ENCODE measurements at places on chromosomes 5 and 9.
A peak's percentile ranks its signal among the peaks of the same experiment; 100 is the strongest.

GRCh38 chr5:51678330-51678729 lies 295.1 kb downstream of the ISL1 start:
- H3K27ac ChIP-seq = no peak overlapping the region
- H3K36me3 ChIP-seq = no peaks in the 10 kb centered on the region
- H3K27me3 ChIP-seq = peaks cover 5% of the 10 kb centered on the region
- no peak for DNase-seq

DNA sequence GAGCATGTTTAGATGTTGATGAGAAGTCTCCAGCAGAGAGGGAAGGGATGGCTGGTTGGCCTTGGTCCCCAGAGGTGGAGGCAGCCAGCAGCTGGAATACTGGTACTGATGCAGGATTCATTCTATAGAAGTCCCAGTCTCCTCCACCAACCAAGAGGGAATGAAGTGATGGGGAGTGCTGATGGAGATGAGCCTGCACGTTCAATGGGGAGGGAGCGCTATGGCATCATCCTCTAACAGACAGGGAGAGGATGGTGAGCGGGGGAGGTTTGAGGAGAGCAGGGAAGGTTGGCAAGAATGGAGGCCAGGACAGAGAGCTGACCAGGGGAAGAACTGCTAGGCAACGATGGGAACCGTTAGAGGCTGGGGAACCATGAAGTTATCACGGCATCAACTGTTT lies 159.8 kb upstream of the MVB12B start:
- H3K36me3 ChIP-seq = peaks cover 2% of the 10 kb centered on the region
- H3K27me3 ChIP-seq = peaks cover 42% of the 10 kb centered on the region
- H3K4me1 ChIP-seq = no peaks in the 10 kb centered on the region
- DNase-seq = peak; percentile 46
- no peak overlapping the region for H3K4me3 ChIP-seq
- H3K27ac ChIP-seq = no peak overlapping the region

DNA sequence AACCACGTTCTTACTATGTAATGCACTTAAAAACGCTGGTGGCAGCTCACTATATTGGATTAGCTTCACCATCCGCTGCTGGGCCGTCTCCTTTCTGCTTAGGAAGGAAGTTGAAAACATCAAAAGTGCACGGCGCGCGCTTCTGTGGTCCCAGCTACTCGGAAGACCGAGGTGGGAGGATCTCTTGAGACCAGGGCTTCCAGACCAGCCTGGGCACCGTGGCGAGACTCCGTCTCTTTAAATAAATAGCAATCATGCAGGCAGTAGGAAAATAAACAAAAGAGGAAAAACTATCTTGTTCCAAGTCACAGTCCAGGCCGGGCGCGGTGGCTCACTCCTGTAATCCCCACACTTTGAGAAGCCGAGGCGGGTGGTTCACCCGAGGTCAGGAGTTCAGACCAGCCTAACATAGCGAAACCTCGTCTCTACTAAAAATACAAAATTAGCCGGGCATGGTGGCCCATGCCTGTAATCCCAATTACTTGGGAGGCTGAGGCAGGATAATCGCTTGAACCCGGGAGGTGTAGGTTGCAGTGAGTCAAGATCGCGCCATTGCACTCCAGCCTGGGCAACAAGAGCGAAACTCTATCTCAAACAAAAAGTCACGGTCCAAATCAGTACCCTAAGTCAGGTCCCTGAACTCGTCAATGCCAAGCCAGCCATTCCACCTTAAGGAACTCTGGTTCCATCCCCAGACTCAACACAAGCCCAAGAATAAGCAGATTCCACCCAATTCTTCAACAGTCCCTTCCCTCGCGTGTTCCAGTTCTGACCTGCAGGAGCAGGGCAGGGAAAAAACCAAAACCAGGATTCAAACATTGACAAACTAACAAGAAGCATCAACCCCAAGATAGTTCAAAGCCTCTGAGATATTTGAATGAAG lies 1.0 kb upstream of the GOLGA1 start:
- no peak for DNase-seq
- H3K27me3 ChIP-seq = no peaks in the 10 kb centered on the region
- H3K4me1 ChIP-seq = peaks cover 21% of the 10 kb centered on the region
- peak overlapping the region; percentile 99 for H3K27ac ChIP-seq

DNA sequence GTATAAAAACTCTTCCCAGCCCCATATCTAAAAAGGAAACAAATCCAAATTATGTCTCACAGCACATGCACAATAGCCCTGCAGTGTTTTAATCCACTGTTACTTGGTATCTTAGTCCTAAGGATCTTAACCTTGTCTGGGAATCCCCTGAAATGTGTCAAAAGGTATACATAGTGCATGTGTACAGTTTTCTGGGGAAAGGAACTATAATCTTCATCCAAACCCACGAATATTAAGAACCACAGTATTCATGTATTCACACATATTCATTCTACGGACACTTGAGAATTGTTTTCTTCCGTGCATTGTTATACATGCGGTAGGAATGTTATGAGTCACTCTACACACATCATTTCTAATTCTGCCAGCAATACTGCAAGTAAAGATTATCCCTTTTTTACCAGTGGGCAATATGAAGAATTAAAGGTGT lies 47.8 kb upstream of the SNX2 start:
- no peak overlapping the region for H3K4me3 ChIP-seq
- DNase-seq = no peak
- no peak overlapping the region for H3K27ac ChIP-seq
- peaks cover 14% of the 10 kb centered on the region for H3K4me1 ChIP-seq

DNA sequence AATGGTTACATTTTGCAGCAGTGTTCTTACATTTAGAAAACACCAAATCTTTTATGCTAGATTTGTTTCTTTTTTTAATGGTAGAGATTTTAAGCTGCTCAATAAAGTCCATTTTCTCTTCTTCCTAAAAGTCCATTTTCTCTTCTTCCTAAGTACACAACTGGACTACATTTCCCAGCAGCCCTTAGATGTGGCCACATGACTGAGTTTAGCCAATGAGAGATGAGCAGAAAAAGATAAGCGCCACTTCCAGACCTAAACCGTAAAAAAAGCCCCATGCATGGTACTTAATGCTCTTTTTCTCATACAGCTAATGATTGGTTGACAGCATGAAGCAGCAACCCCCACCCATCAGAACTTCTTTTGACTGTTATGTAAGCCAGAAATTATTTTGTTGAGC lies 206.7 kb downstream of the FAM114A2 start:
- H3K36me3 ChIP-seq = no peaks in the 10 kb centered on the region
- DNase-seq = no peak
- no peak overlapping the region for H3K27ac ChIP-seq
- no peaks in the 10 kb centered on the region for H3K4me1 ChIP-seq
- H3K4me3 ChIP-seq = no peak overlapping the region

DNA sequence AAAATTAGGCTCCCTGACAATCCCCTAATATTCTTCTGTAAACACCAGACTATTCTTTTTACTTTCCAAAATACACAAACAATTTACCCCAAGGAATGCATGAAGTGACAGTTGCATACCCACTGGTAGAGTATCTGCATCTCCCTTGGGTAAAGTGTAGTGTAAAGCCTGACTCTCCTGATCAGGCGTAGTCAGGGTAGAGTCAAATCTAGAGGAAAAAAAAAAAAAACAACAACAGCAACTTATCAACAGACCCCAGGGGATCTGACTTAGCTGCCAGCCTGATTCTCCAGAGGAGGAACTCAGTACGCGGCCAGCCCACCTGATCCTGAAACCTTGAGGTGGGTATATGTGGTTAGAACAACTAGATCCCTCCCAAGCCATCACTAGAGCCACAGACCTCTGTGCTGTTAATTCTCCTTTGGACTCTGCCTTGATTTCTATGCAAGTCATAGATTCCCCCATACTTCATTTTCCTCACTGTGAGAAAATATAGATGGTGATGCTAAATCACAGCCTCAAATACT lies 61.0 kb downstream of the ZNF608 start:
- H3K27ac ChIP-seq = peak overlapping the region; percentile 18
- peaks cover 61% of the 10 kb centered on the region for H3K4me1 ChIP-seq
- H3K36me3 ChIP-seq = no peaks in the 10 kb centered on the region
- no peaks in the 10 kb centered on the region for H3K27me3 ChIP-seq
- no peak overlapping the region for H3K4me3 ChIP-seq

DNA sequence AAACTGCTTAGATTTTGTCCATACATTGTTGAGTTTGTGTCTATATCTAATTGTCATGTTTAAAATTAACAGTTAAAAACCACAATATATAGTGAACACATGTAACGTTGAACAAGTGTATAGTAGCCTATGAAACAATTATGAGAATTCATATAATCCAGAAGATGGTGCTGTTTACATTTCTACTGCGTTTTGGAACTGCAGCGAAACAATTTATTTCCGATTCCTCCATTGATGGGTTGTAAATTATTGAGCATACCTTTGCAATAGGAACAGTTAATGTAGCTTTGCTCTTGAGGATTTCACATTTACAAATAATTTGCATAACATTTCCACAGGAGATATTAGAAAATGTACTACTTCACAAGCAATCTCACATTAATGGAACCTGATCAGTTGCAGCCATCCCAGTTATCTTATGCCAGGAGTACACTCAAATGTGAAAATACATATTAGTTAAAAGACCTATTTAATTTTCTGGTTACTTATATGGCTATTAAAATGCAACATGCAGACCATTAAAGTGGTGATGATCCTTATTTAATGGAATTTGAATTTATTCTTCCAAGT lies 411.8 kb downstream of the CDH10 start:
- no peak for DNase-seq
- H3K4me3 ChIP-seq = no peak overlapping the region
- H3K27ac ChIP-seq = no peak overlapping the region
- peaks cover 8% of the 10 kb centered on the region for H3K27me3 ChIP-seq
- H3K4me1 ChIP-seq = no peaks in the 10 kb centered on the region
- no peaks in the 10 kb centered on the region for H3K36me3 ChIP-seq

DNA sequence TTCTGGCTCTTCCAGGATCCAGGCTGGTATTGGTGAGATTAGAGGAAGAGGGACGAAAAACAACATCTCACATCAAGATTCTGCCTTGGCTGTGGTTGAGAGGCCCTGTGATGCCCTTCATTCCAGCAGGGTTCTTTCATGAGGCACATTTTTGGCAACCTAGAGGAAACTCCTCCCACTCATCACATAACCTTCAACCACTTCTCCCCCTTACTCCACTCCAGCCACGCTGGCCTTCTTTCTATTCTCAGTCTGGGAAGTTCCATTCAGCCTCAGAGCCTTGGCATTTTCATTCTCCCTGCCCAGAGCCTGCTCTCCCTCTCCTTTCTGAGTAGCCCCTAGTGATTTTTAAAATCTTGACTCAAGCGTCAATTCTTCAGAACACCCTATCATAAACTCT lies 337.5 kb downstream of the ZSWIM6 start:
- H3K4me3 ChIP-seq = no peak overlapping the region
- no peak for DNase-seq
- H3K36me3 ChIP-seq = no peaks in the 10 kb centered on the region
- H3K27ac ChIP-seq = no peak overlapping the region
- peaks cover 19% of the 10 kb centered on the region for H3K4me1 ChIP-seq

- no peaks in the 10 kb centered on the region for H3K27me3 ChIP-seq
- H3K36me3 ChIP-seq = no peaks in the 10 kb centered on the region
- peaks cover 35% of the 10 kb centered on the region for H3K4me1 ChIP-seq
- no peak for DNase-seq
- peak overlapping the region; percentile 74 for H3K27ac ChIP-seq
These were observed 11.1 kb downstream of the EXD3 start for GRCh38 chr9:137411645-137412380.

DNA sequence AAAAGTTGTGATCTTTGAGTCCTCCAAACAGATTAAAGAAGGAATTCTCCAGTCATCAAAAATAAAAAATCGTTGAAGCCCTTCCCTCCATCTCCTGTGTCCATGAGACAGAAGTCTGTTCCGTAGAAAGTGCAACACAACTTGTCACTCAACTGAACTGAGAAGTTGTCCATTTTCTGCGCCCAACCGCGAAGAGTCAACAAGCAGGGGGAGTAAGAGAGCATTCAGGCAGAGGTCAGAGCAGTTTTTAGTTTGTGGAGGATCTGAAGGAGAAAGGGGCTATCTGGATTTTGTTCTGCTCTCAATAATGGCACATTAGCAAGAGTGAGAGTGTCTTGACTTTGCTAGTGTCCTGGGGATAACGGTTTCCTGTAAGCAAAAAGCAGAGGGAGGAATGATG lies 303.9 kb downstream of the ICE1 start:
- H3K27me3 ChIP-seq = no peaks in the 10 kb centered on the region
- H3K36me3 ChIP-seq = no peaks in the 10 kb centered on the region
- H3K4me3 ChIP-seq = no peak overlapping the region
- no peaks in the 10 kb centered on the region for H3K4me1 ChIP-seq
- H3K27ac ChIP-seq = no peak overlapping the region
- DNase-seq = no peak

DNA sequence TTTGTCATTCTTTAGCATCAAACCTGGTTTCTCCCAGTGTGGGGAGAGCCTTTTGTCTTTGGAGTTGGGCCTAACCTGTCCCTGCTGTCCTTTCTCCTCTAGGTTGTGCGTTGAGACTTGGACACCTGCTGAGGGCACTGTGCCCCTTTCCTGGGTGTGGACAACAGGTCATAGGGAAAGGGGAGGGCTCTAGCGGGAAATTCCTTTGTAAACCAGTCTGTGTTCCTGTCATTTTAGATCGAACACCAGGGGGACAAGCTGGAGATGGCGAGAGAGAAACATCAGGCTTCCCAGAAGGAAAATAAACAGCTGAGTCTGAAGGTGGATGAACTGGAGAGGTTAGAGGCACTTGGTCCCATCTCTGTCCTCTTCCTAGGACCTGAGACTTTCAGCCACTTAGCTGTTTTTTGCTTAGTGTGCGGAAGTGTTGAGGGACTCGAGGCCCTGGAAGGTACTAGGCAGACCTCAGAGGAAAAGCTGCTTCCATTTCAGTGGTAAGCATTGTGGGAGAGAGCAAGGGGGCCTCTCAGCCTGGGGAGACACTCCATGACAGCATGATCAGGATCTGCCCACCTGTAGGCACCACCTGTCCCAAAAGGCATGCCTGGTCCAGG lies 8.6 kb upstream of the GLE1 start:
- H3K27ac ChIP-seq = no peak overlapping the region
- DNase-seq = peak; percentile 35
- H3K36me3 ChIP-seq = peaks cover 23% of the 10 kb centered on the region

- no peak overlapping the region for H3K27ac ChIP-seq
- H3K4me1 ChIP-seq = peaks cover 5% of the 10 kb centered on the region
- H3K4me3 ChIP-seq = no peak overlapping the region
- H3K36me3 ChIP-seq = no peaks in the 10 kb centered on the region
These were observed 197.6 kb upstream of the RASA1 start for GRCh38 chr5:87069974-87070608.

- no peaks in the 10 kb centered on the region for H3K36me3 ChIP-seq
- H3K4me1 ChIP-seq = no peaks in the 10 kb centered on the region
- no peak overlapping the region for H3K4me3 ChIP-seq
- no peak for DNase-seq
These were observed 73.4 kb upstream of the NR4A3 start for GRCh38 chr9:99748266-99748665.

DNA sequence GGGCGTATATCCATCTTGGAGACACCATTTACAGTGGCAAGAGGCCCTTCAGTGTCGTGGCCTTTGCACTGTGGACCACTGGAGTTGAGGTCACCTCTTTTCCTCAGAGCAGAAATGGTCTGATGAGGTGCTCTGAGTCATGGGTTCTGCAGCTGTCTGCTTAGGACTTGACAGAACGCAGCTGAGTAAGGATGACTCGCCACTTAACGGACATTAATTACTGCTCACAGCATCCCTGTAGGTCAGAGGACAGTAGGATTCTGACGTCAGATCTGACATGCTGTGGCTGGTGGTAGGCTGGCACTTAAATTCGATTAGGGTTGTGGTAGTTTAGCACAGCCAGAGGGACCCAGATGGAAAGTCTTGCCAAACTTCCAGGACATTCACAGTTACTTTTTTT lies 479.4 kb downstream of the DMAC1 start:
- H3K27ac ChIP-seq = no peak overlapping the region
- no peak for DNase-seq
- no peaks in the 10 kb centered on the region for H3K27me3 ChIP-seq
- H3K36me3 ChIP-seq = no peaks in the 10 kb centered on the region
- no peak overlapping the region for H3K4me3 ChIP-seq
- H3K4me1 ChIP-seq = no peaks in the 10 kb centered on the region
